ENCODE measurements at places on chromosomes 16 and 17. TPM values are rescaled to one million over a fixed set of nuclear protein-coding genes. Genes with fewer than 3 reads are reported as not detected.
A peak's percentile ranks its signal among the peaks of the same experiment; 100 is the strongest.

SSH2 gene
- 24.8 TPM for total RNA-seq

- peak; percentile 30 for DNase-seq
Observed at GRCh38 chr17:15999974-16000827, 577 bp downstream of the TTC19 start.

- DNase-seq: no peak
Observed at GRCh38 chr16:76931186-76931585, 259.8 kb upstream of the MON1B start.

GRCh38 chr16:8712589-8713361, 38.4 kb downstream of the ABAT start:
- no peak for DNase-seq

DNA sequence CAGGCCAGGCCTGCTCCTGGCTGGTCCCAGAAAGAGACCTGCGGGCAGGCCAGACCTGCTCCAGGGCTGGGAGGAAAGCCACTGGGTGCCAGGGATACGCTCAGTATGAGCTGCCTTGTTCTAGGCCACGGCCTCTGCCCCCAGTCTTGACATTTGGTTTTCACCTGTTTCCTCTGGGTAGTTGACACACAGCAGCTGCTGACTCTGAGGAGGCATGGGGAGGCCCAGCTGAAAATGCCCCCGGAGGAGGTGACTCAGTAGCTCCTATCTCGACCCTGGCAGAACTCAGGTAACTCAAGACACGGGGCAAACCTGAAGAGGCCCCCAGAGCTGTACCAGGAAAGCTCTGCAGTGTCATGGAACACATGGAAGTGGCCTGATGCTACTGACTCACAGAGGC, 13.9 kb upstream of the ADGRG1 start:
- DNase-seq: no peak

GRCh38 chr16:12758670-12759558, 44.8 kb downstream of the CPPED1 start:
- DNase-seq: no peak

DNA sequence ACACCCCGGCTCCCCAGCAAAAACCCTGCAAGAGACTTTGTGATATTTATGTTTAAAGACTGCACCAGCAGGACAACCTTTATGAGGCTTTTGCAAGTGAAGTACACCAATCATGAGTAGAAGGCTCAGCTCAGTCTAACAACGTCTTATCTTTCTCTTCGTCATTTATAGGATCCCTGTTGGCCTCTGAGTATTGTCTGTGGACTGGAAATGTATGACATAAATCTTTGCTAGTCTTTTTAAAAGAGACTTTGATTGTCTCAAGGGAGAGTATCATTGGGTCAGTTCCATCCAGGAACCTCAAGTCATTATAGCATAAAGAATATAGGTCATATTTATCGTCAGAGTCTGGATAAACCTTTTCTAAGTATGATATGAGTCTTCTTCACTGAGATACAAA, 505.0 kb upstream of the SOX9 start:
- DNase-seq: no peak

DNA sequence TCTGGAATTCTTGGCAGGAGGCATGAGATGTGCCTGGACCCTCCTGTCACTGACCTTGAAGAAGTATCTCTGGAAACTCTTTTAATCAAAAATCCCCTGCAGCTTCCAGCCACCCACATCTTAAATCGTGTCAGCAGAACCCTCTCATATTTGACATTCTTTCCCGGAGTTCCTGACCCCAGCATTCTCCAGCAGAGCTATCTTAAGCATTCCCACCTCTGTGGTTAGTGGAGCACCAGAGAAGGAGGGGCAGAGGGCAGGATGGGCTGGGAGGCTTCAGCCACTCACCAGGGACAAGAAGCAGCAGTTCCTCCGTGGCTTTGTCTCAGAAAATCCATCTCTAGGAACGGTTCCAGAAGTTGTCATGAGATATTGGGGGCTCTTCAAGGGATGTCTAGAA, 149.9 kb downstream of the RGS9 start:
- no peak for DNase-seq

- peak; percentile 30 for DNase-seq
Observed at GRCh38 chr17:63946440-63947363, 14.6 kb upstream of the CD79B start.

GRCh38 chr17:72193391-72194106, 72.7 kb downstream of the SOX9 start:
- no peak for DNase-seq

- DNase-seq: peak; percentile 51
Observed at GRCh38 chr16:84228256-84228838, 11.5 kb downstream of the KCNG4 start.

DNA sequence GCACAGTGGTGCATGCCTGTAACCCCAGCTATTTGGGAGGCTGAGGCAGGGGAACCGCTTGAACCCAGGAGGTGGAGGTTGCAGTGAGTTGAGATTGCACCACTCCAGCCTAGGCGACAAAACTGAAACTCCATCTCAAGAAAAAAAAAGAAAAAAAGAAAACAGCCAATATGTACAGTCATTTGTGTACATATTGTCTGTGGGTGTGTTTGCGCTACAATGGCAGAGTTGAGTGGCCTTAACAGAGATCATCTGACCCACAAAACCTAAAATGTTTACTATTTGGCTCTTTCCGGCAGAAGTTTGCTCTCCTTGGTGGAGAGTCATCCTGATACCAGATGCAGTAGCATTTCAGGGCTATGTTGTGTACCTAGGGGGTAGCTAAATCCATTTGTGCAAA, 57.9 kb downstream of the ARSG start:
- DNase-seq: no peak

GRCh38 chr17:45052052-45052772, 780 bp upstream of the DCAKD start:
- DNase-seq: peak; percentile 15
